Uterus (tissue), 4 donors: ENCODE measurements at places on chromosomes 11 and 22. TPM values are rescaled to one million over a fixed set of nuclear protein-coding genes. Genes with fewer than 3 reads are reported as not detected.
A peak's percentile ranks its signal among the peaks of the same experiment; 100 is the strongest.

DNA sequence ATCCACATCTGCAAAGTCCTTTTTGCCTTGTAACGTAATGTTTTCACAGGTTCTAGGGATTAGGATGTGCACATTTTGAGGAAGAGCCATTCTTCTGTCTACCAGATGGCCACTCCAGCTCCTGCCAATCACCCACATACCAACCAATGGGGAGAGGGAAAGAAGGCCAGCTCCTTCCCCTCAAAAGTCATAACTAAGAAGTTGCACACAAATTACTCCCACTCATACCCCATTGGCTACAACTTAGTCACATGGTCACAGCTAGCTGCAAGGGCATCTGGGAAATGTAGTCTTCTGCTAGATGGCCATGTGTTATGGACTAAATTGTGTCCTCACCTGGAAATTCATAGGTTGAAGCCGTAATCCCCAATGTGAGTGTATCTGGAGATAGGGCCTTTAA lies 15.4 kb upstream of the MYOD1 start:
- H3K27me3 ChIP-seq = no peaks in the 10 kb centered on the region
- no peaks in the 10 kb centered on the region for H3K36me3 ChIP-seq
- H3K27ac ChIP-seq = no peak overlapping the region
- H3K4me1 ChIP-seq = no peaks in the 10 kb centered on the region
- no peak overlapping the region for H3K4me3 ChIP-seq

DNA sequence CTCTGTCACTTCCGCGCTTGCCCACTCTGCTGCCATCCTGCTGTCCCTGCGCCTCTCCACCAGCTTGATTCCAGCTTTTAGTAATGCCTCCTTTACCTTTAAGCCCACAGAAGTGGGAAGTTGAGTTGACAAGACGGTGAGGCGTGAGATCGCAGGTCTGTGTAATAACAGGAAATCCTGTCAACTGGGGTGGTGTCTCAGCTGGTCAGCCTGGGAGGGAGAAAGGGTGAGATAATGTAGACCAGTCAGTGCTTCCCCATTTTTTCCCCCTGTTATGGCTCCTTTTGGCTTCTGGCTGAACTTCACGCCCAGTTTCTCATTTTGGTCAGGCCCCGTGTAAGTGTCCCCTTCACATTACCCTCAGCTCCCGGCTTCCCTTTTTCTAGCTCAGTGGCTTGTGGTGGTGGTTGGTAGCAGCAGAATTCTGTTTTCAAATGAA lies 98.9 kb downstream of the TRAF6 start:
- no peak overlapping the region for H3K4me3 ChIP-seq
- no peaks in the 10 kb centered on the region for H3K36me3 ChIP-seq
- H3K4me1 ChIP-seq = no peaks in the 10 kb centered on the region
- no peaks in the 10 kb centered on the region for H3K27me3 ChIP-seq
- DNase-seq = no peak

GRCh38 chr11:6474413-6474792 lies 662 bp upstream of the TRIM3 start:
- peak overlapping the region; percentile 96 for H3K27ac ChIP-seq
- peaks cover 6% of the 10 kb centered on the region for H3K4me1 ChIP-seq
- no peak for DNase-seq
- no peaks in the 10 kb centered on the region for H3K36me3 ChIP-seq
- no peaks in the 10 kb centered on the region for H3K27me3 ChIP-seq
- H3K4me3 ChIP-seq = peak overlapping the region; percentile 86

- peak overlapping the region; percentile 64 for H3K27ac ChIP-seq
- DNase-seq = no peak
- no peak overlapping the region for H3K4me3 ChIP-seq
- no peaks in the 10 kb centered on the region for H3K27me3 ChIP-seq
- H3K4me1 ChIP-seq = peaks cover 7% of the 10 kb centered on the region
- no peaks in the 10 kb centered on the region for H3K36me3 ChIP-seq
Observed at GRCh38 chr22:20568502-20569058, 61.2 kb downstream of the MED15 start.

GRCh38 chr22:35761037-35761436 lies 43.4 kb downstream of the APOL5 start:
- H3K4me3 ChIP-seq = no peak overlapping the region
- no peak for DNase-seq
- H3K4me1 ChIP-seq = no peaks in the 10 kb centered on the region
- H3K27ac ChIP-seq = no peak overlapping the region

- no peak overlapping the region for H3K4me3 ChIP-seq
- no peak overlapping the region for H3K27ac ChIP-seq
- no peaks in the 10 kb centered on the region for H3K27me3 ChIP-seq
- H3K36me3 ChIP-seq = no peaks in the 10 kb centered on the region
Observed at GRCh38 chr11:133742353-133742752, 103.0 kb downstream of the SPATA19 start.

DNA sequence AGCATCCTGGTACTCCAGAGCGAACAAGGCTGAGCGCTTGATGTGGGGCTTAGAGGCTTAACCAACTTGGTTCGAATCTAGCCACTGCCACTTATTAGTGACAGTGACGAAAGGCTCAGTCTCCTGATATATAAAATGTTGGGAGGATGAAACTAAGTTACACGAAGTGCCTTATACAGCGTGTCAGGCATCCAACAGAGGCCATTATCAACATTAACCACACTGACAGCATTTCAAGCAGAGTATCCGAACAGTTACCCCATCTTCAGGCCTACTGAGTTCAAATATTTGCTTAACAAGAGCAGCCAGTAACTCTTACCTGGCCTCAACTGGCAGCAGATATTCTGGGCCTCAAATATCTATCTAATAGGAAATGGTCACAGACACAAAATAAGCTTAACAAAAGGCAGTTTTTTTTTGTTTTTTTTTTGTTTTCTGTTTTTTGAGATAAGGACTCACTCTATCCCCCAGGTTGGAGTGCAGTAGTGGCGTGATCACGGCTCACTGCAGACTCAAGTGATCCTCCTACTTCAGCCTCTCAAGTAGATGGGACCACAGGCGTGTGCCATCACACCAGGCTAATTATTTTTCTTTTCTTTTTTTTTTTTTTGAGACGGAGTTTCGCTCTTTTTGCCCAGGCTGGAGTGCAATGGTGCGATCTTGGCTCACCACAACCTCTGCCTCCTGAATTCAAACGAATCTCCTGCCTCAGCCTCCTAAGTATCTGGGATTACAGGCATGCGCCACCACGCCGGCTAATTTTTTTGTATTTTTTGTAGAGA lies 2.9 kb downstream of the SERPIND1 start:
- no peak overlapping the region for H3K4me3 ChIP-seq
- no peaks in the 10 kb centered on the region for H3K27me3 ChIP-seq
- H3K4me1 ChIP-seq = no peaks in the 10 kb centered on the region
- peak overlapping the region; percentile 66 for H3K27ac ChIP-seq

GRCh38 chr11:113447621-113448315 lies 27.4 kb downstream of the DRD2 start:
- DNase-seq = no peak
- H3K27me3 ChIP-seq = no peaks in the 10 kb centered on the region
- H3K4me3 ChIP-seq = no peak overlapping the region
- H3K36me3 ChIP-seq = no peaks in the 10 kb centered on the region
- no peaks in the 10 kb centered on the region for H3K4me1 ChIP-seq

- no peak for DNase-seq
- no peak overlapping the region for H3K4me3 ChIP-seq
- no peaks in the 10 kb centered on the region for H3K27me3 ChIP-seq
- no peak overlapping the region for H3K27ac ChIP-seq
- no peaks in the 10 kb centered on the region for H3K36me3 ChIP-seq
- no peaks in the 10 kb centered on the region for H3K4me1 ChIP-seq
Observed at GRCh38 chr22:45131749-45132148, 32.0 kb upstream of the NUP50 start.

GRCh38 chr11:64844330-64845128 lies at the start of gene CDC42BPG:
Gene CDC42BPG, minus strand, starts transcription at chr11:64844653. Its CDS starts 84 bp downstream, at chr11:64844569.
- no peak within 1 kb of the TSS for H3K27ac ChIP-seq
- H3K4me3 ChIP-seq = peak within 1 kb of the TSS; percentile 41
- no peaks in the 10 kb centered on the region for H3K27me3 ChIP-seq
- H3K4me1 ChIP-seq = no peaks in the 10 kb centered on the region

DNA sequence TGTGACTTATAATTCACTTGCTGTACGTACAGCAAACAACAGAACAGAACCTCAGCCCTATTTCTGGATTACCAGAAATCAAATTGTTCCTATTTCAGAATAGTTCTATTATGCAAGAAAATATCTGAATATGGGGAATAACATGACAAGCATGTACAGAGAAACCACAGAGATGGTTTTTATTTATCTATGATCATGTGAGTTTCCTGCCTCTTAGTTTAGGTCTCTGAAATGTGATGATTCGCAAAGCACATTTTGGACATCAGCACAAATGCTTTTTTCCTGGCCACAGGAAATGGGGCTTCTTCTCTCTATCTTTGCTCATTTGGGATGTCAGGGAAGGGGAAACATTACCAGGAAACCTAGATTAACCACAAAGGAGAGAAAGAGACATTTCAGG lies 266.7 kb upstream of the CTSC start:
- no peak overlapping the region for H3K4me3 ChIP-seq
- no peaks in the 10 kb centered on the region for H3K36me3 ChIP-seq
- H3K4me1 ChIP-seq = no peaks in the 10 kb centered on the region

DNA sequence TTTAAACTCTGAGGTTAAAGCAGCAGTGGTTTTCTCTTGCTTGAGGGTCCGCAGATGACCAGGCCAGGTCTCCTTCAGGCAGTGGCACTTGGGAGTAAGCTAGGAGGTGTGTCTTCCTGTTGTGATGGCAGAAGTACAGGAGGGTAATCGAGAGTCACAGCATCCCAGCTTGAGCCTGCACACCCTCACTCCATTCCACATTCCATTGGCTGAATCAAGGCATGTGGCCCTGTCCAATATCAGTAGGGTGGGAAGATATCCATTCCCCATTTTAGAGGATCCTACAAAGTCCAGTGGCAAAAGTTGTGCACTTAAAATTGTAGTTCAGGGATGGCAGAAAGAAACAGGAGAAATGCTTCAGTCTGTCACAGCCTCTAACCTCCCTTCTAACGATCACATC lies 23.3 kb downstream of the OSBP2 start:
- H3K36me3 ChIP-seq = no peaks in the 10 kb centered on the region
- no peak for DNase-seq
- no peaks in the 10 kb centered on the region for H3K27me3 ChIP-seq
- no peaks in the 10 kb centered on the region for H3K4me1 ChIP-seq

- H3K27me3 ChIP-seq = no peaks in the 10 kb centered on the region
- H3K27ac ChIP-seq = no peak overlapping the region
- no peaks in the 10 kb centered on the region for H3K36me3 ChIP-seq
- H3K4me1 ChIP-seq = no peaks in the 10 kb centered on the region
- no peak for DNase-seq
- H3K4me3 ChIP-seq = no peak overlapping the region
Observed at GRCh38 chr11:9176550-9176949, 85.2 kb upstream of the SCUBE2 start.

DNA sequence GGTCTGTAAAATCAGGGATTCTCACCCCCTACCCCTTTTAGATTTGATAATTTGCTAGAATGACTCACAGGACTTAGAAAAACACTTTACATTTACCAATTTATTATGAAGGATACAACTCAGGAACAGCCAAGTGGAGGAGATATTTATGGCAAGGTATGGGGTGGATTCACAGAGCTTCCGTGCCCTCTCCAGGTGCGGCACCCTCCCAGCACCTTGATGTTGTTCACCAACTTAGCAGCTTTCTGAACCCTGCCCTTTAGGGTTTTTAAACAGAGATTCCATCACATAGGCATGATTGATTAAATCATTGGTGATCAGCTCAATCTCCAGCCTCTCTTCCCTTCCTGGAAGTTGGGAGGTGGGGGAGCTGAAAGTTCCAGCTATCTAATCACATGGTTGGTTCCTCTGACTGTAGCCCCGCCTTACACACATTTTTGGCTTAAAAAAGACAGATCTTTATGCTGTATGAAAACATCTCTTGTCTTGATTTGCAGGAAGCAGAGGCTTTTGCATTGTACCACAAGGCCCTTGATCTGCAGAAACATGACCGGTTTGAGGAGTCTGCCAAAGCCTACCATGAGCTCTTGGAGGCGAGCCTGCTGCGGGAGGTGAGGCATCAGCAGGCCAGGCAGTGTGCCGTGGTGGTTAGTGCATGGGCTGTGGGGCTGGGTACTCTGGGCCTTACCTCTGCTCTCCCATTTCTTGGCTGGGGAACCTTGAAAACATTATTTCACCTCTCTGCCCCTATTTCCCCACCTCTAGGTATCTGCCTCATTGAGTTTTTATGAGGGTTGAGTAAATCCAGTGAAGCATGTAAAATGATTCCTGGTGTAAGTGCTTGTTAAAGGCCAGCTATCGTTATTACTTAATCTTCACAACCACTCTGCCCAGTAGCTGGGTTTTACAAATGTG lies 27.0 kb downstream of the CABIN1 start:
- no peaks in the 10 kb centered on the region for H3K36me3 ChIP-seq
- H3K4me1 ChIP-seq = no peaks in the 10 kb centered on the region
- DNase-seq = no peak
- H3K27me3 ChIP-seq = no peaks in the 10 kb centered on the region
- H3K27ac ChIP-seq = no peak overlapping the region

DNA sequence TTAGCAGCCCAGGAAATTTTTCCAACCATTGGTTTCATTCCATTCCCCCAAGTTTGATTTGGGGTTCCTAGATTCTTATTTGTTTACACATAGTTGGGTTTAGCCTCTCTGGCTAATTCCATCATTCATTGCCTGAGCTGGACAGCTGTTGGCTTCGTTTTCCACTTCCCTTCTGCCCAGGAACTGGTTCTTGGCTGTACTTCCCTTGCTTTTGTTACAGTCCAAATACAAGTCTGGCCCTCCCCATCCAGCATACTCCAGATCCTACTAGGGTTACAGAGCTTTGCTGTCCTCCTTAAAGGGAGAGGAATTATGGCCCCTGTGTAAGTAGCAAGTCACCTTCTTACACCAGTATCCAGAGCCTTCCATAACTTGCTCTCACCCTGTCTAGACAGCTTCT lies 356.3 kb downstream of the FAT3 start:
- DNase-seq = no peak
- H3K4me3 ChIP-seq = no peak overlapping the region
- no peaks in the 10 kb centered on the region for H3K36me3 ChIP-seq
- H3K27me3 ChIP-seq = no peaks in the 10 kb centered on the region

DNA sequence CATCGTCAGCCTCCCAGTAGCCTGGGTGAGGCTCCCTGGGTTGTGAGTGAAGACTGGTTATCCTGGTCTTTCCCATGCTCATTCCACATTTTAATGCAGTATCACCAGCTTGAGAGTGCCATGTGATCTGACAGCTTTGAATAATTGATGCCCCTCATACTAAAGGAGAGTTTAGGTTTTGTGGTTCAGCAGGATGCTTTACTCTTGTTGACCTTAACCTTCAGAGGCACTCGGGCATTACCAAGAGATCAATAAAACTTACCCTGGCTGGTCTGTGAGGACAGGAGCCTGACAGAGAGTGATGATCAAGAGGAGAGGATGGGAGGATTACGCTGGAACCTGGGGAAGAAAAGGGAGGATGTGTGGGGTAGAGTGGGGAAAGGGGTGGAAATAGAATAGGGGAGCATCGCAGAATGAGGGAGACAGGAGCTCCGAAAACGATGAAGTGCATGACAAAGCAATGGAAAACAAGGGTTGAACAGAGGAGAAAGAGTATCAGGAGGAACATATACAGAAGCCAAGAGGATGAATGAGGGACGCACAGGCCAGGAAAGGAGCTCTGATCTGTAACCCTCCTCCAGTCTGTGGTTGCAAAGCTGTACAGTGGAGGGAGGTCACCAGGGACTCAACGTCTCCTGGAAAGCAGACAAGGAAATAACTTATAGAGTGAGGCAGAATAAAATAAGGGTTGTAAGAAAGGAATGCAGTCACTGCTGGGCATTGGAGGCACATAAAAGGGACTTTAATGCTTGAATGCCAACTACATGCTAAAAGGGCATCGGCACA lies 594.5 kb downstream of the NTM start:
- H3K4me3 ChIP-seq = no peak overlapping the region
- no peaks in the 10 kb centered on the region for H3K4me1 ChIP-seq
- H3K27me3 ChIP-seq = no peaks in the 10 kb centered on the region
- H3K36me3 ChIP-seq = no peaks in the 10 kb centered on the region
- H3K27ac ChIP-seq = no peak overlapping the region

C22orf31 gene
- not detected for total RNA-seq

SCGB1D2 gene
- not detected for total RNA-seq

SCGB2A2 gene
- not detected for total RNA-seq

MS4A7 gene
- 45.9 TPM for total RNA-seq

TUBA8 gene
- total RNA-seq = 2.2 TPM

C11orf86 gene
- not detected for total RNA-seq
